ENCODE measurements at places on chromosomes 1 and 21.

DNA sequence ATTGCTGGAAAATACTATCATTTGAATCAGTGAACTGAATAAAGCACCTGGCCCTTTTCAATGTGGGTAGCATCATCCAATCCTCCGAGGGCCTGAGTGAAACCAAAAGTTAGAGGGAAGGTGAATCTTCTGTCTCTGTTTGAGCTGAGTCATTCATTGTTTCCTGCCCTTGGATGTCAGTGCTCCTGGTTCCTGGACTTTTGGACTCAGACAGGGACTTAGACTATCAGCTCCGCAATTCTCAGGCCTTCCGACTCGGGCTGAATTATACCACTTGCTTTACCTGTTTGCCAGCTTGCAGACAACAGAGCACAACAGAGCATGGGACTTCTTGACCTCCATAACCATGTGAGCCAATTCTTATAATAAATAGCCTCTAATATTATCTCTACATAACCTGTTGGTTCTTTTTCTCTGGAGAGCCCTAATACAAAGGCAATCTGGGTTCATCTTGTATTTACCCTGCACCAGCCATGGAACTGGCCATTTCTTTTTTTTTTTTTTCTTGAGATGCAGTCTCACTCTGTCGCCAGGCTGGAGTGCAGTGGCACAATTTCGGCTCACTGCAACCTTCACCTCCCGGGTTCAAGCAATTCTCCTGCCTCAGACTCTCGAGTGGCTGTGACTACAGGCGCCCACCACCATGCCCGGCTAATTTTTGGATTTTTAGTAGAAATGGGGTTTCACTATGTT, 19.2 kb upstream of the VASH2 start:
- DNase-seq, result no peak

DNA sequence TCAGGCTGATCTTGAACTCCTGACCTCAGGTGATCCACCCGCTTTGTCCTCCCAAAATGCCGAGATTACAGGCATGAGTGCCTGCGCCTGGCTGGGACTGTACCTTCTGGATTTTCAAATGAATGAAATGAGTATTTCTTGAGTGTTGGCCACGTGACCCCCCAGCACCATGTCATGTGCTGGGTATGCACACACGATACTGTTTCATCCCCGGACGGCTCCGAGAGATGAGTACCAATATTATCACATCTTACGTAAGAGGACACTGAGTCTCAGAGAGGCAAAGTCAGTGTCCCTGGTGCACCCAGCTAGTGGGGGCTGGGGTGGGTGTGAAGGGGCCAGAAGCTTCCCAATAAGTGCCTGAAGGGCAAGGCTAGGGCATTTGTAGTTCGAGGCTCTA, 780 bp upstream of the CROCC start:
- DNase-seq, result no peak

DNA sequence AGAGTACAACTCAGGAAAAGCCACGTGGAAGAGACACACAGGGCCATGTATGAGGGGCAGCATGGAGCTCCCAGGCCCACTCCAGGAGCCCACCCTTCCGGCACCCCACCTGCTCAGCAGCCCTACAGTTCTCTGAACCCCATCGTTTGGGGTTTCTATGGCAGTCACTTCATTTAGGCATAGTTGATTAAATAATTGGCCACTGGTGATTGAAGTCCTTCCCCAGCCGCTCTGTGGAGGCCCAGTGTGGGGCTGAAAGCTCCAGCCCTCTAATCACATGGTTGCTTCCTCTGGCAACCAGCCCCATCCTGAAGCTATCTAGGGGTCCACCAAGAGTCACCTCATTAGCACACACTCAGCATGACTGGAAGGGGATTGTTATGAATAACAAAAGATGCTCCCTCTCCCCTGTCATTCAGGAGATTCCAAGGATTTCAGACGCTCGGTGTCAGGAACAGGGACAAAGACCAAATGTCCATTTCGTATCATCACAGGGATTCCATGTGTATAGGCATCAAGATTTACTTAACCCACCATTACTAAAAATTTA, 12.2 kb upstream of the S100A7A start:
- no peak for DNase-seq

GRCh38 chr1:42034426-42034825, 115.7 kb upstream of the HIVEP3 start:
- DNase-seq, result no peak

DNA sequence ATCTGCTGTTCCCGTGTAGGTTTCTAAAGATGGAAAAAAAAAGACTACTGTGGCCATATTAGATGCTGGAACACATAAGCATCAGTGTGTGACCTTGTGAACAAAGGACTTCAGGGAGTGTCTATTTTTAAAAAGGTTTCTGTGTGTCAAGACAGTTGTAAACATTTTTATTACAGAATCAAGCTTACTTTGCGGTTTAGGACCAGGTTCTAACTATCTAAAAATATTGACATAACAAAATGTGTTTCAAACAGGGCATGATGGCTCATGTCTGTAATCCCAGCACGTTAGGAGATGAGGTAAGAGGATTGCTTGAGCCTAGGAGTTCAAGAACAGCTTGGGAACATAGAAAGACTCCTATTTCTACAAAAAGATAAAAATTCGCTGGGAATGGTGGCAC, 7.1 kb upstream of the DDI2 start:
- DNase-seq, result no peak

DNA sequence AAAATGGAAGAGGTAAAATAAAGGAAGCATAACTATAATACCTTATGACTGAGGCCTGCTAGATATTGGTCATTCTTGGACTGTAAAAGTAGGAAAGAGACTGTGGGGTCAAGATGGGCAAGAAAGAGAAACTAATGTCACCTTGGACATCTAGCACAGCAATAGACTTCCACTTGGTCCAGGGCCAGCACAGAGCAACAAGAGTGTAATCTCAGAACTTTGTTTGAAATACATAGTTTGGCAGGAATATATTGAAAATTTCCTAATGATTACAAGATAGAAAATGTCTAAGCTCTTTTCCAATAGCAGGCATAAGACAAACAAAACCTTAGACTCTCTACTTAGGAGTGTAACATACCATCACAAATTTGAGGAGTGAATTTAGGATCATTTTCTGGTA, 4.6 kb downstream of the LRRC8C start:
- no peak for DNase-seq

GRCh38 chr1:233859446-233859845, 45.0 kb upstream of the SLC35F3 start:
- DNase-seq, result no peak

GRCh38 chr1:173530795-173531693, 53.9 kb downstream of the PRDX6 start:
- DNase-seq, result no peak

DNA sequence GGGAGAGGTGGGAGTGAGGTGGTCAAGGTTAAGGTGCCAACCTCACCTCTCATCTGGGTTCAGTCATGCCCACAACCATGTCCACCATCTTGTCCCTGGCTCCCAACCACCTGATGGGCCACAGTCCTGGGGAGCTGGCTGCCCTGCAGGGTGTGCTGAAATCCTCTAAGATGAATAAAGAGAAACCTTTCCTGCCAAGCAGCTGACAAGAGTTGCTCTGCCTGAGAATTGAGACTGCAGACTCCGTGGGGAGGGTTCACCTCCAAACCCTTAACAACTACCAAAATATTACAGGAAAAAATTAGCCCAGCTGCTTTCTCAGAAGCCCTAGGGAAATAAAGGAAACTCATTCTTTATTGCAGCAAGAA, 15.2 kb upstream of the FGR start:
- no peak for DNase-seq

- no peak for DNase-seq
These were observed 79.1 kb downstream of the GABPA start for GRCh38 chr21:25813917-25814316.

DNA sequence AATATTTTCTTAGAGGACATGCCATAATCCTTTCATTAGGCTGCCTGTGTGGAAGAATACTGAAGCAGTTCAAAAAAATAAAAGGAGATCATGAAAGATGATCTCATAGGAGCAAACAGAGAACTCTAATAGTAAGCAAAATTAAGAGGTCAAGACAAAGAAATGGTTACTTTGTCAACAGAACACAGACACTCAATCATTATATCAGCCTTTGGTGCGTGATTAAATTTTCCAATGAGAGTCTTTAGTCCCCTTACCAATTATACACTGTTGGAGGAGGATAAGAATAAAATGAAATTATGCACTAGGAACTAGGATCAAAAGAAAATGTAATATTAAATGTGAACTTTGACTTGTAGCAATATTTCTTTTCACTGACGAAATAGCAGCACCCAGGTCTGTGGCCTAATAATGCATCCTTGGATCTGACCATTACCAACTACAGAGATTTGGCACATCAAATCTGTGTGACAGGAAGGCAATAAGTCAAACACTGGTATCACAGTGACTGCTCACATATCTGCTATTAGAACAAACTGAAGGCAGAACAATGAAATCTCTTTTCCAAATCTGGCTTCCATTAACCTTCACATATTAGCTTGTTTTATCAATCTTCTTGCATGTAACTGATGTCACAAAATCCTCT, 1812.9 kb downstream of the PLA2G4A start:
- no peak for DNase-seq

All from activated naive CD4-positive, alpha-beta T cell (primary cell).